H9 (cell line): ENCODE measurements at places on chromosomes 3 and 15. TPM values are rescaled to one million over a fixed set of nuclear protein-coding genes. Genes with fewer than 3 reads are reported as not detected.

The GOLGA6L10 gene
- 2.0 TPM in 2 replicates for total RNA-seq

GRCh38 chr3:151817473-151817872 is 3.6 kb downstream of the AADAC start:
- DNase-seq: no peak

DNA sequence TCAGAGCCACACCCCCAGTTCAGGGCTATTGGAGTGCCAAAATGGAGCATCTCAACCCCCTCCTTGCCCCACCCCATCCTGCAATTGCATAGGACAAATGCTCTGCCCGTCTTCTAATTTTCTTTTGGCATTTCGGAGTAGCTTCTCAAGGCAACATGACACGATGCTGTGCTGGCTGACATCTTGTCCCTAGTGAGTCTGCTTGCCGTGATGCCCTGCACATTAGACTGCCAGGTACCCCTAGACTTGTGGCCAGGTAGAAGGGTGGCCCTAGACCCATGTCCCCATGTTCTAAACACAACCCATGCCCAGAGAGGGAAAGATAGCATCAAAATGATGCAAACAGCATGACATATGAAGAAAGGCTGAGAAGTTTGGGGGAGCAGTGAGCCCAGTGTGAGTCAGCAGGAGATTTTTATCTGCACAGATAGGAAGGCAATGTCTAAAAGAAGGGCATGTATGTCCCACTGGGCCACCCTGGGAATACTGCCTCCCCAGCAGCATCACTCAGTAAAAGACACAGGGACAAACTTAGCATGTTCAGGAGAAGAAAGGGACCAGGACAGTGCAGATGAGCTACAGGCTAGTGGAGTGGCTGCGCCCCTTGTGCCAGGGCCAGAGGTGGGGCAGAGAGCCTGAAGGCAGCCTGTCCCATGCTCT is 36.8 kb downstream of the CA12 start:
- no peak for DNase-seq

- DNase-seq: no peak
These were observed 96.5 kb upstream of the PHLDB2 start for GRCh38 chr3:111762537-111762936.

GRCh38 chr15:72340366-72340765 is 20.4 kb upstream of the CELF6 start:
- DNase-seq: no peak

GRCh38 chr3:190617185-190617584 is 103.3 kb downstream of the IL1RAP start:
- no peak for DNase-seq

The TEX55 gene
- total RNA-seq: not detected in 2 replicates

The BRPF1 gene
- 38.4 and 38.6 TPM in 2 replicates for total RNA-seq

DNA sequence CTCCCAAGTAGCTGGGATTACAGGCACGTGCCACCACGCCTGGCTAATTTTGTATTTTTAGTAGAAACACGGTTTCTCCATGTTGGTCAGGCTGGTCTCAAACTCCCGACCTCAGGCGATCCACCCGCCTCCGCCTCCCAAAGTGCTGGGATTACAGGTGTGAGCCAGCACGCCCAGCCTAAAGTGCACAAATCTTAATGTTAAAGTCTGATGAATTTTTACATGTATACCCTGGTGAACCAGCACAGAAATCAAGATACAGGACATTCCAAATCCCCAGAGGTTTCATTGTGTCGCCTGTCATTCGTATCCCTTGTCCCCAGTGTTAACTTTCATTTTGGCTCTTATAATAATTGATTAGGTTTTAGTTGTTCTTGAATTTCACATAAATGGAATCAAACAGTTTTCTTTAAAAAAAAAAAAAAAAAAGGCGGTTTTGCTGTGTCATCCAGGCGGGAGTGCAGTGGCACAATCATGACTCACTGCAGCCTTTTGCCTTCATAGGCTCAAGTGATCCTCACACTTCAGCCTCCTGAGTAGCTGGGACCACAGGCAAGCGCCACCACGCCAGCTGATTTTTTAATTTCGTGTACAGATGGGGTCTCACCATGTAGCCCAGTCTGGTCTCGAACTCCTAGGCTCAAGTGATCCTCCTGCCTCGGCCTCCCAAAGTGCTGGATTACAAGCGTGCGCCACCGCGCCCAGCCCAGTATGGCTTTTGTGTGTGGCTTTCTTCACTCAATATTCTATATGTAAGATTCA is 1.5 kb upstream of the TM4SF19 start:
- no peak for DNase-seq

GRCh38 chr15:101250873-101251829 is 697 bp downstream of the CHSY1 start:
- no peak for DNase-seq

DNA sequence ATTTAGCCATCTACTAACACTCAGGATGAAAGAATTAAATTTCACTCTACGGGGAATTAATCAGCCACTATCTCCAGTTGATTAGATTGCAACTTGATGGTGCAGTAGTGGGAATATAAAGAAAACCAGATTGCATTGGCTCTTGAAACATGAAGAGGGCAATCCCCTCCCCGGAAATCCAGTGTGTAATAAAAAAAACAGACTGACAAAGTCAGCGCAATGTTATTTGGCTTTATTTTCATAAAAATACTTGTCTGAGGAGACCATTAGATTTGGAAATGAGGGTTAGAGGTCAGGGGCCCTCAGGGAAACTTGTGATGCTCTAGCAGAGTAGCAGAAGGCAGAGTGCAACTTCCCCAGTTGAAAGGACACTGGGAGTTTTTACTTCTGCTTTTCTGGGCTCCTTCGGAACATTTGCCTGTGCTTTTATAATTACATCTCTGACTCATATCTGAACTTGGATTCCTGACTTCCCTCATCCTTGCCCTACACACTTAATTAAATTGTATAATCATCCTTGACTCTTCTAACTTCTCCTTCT is 326.8 kb downstream of the TUSC7 start:
- no peak for DNase-seq

GRCh38 chr15:46467041-46467440 is 832.2 kb downstream of the SQOR start:
- no peak for DNase-seq

- DNase-seq: peak; percentile 39
These were observed at the start of gene TNFSF10 for GRCh38 chr3:172522871-172523818. TSS of gene TNFSF10 (minus strand) at chr3:172523430. CDS start at chr3:172523384, 46 bp downstream.

The CD86 gene
- total RNA-seq: not detected in 2 replicates

The MUC20 gene
- 0.33 TPM in 1 of 2 replicates, not detected in the other for total RNA-seq

DNA sequence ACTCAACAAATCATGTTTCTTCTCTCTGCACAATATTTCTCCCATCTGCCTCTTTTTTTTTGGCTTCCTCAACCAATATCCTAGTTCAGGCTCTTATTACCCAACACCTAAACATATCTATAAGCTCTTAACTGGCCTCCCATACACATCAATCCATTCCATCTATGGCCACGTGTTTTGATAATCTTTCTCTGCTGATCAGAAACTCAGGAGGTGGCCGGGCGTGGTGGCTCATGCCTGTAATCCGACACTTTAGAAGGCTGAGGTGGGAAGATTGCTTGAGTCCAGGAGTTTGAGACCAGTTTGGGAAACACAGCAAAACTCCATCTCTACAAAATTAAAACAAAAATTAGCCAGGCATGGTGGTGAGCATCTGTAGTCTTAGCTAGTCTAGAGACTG is 68.4 kb downstream of the IGF2BP2 start:
- no peak for DNase-seq

DNA sequence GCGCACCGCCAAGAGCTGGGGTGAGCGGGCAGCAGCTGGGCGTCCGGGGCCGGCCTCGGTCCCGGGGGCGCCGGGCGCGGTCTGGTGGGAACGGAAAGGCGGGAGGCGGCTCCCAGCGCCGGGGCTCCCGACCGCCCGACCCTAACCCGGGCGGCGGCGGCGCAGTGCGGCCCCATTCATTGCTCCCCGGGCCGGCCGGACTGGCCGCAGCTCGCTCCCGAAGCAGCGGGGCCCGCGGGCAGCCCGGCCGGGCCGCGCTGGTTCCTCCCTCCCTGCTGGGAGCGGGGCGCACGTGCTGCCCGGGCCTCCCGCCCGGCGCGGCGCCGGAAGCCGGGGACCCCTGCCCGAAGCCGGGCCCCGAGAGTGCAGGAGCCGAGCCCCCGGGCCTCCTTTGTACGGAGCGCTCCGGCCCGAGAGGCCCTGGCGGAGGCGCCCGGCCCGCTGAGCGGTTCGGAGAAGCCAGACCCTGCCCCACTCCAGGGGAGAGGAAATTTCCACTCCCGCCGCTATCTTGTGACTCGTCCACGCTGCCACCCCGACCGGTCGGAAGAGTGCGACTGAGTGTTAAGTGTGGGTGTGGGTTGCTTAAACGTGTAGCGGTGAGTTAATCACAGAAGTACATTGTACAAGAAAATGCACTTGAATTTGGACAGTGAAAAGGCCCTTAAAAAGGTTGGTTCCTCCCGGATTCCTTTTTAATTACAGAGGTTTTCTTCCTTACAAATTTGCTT is 613 bp downstream of the ATP1B3 start:
- peak; percentile 29 for DNase-seq

GRCh38 chr15:39199076-39199475 is 381.8 kb upstream of the THBS1 start:
- DNase-seq: no peak

- DNase-seq: peak; percentile 44
These were observed 561 bp downstream of the SIDT1 start for GRCh38 chr3:113532698-113533533.

DNA sequence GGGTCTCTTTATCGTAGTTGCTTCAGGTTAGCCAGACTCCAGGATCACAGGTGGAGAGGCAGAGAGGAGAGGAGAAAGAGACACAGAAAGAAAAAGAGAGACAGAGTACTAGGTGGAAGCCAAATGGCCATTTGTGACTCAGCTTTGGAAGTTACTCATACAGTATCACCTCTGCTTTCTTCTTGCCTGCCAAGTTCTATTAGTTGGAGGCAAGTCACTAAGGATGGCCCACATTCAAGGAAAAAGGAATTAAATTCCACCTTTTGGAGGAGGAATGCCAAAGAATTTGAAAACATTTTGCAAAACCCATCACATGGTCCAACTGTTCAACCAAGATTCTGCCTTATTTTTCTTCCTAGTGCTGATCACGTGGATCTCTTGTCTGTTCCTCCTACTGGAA is 291.1 kb downstream of the CHL1 start:
- DNase-seq: no peak

GRCh38 chr3:188772886-188773285 is 398.9 kb upstream of the TPRG1 start:
- DNase-seq: no peak

DNA sequence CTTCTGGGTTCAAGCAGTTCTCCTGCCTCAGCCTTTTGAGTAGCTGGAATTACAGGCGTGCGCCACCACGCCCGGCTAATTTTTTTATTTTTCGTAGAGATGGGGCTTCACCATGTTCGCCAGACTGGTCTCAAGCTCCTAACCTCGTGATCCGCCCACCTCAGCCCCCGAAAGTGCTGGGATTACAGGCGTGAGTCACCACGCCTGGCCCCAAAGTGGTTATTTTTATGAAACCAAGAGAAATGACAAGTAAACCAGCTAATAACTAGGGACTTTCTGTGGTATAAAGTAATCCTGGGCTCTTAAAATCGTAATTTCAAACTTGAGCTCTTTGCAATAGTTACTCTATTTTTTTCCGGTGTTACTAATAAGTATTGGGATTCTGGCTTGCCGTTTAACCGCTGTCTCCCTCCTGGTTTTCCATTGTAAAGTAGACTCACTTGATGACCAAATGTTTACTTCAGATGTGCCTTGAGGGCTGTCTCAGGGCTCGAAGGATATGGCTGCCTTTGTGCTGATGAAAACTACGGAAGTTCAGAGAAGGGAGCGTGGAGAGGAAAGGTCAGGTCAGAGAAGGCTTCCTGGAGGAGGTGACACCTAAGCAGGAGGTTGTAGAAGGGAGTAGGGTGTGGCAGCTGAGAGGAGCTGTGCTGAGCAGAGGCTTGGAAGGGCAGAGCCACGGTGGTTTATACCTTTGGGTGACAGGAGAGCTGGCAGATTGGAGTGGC is 4.2 kb downstream of the ZSCAN2 start:
- no peak for DNase-seq

GRCh38 chr3:174498638-174499037 is 360.5 kb upstream of the NAALADL2 start:
- DNase-seq: no peak
